ENCODE measurements at places on chromosomes 2 and 18.

GRCh38 chr2:46942143-46942526 lies 26.5 kb upstream of the MCFD2 start:
- DNase-seq = peak; percentile 42

DNA sequence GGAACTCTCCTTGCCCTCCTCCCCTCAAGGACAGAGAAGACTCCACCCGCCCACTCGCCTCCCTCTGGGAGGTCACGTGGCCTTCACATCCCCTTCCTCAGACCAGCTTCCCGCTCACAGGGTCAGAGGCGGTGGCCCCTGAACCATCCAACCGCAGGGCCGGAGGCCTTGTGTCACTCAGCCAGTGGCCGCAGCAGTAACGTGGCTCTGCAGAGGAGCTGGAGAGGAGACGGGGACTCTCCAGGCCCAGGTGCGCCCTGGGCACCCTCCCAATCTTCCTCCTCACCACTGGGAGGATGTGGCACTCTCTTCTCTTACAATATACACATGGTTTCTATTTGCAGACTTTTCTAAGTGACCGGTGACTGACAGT lies 161.7 kb downstream of the TWIST2 start:
- DNase-seq = no peak

DNA sequence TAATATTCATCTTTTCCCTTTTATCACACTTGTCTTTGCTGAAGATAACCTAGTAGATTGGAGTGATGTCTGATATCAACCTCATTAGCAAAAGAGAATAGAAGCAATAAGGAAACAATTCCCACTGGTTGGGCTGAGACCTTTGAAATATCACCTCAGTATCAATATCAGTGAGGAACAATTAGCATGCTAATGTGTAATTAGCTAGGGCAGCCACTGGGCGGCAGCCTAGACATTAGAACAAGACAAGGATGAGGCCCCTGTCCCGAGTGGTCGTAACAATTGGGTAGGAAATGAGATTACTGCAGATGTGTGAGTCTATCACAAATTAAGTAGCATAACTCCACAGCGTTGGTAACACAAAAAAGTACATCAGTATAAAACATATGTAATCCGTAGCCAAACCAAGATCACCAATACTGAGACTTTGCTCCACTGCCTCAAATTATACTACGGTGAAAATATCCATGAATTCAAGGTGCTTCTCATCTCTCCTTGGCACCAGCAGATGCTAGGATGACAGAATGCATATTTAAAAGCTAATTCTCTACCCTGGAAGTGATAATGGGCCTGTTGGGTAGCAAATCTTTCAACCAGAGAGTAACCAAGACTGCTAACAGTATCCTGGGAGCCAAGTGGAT lies 99.1 kb downstream of the ALPK2 start:
- no peak for DNase-seq

DNA sequence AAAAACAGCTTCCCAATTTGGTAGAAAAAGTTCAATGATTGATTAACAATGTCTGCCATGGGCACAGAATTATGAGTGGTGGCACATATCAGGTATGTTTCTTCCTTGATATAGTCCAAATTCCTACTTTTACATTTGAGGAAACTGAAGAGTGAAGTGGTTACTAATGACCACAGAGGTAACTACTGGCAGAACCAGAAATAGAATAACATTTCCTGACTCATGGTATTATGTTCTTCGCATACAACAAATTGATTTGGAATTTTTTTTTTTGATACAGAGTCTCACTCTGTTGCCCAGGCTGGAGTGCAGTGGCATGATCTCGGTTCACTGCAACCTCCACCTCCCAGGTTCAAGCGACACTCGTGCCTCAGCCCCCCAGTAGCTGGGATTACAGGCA lies 6.0 kb upstream of the NFE2L2 start:
- DNase-seq = no peak

DNA sequence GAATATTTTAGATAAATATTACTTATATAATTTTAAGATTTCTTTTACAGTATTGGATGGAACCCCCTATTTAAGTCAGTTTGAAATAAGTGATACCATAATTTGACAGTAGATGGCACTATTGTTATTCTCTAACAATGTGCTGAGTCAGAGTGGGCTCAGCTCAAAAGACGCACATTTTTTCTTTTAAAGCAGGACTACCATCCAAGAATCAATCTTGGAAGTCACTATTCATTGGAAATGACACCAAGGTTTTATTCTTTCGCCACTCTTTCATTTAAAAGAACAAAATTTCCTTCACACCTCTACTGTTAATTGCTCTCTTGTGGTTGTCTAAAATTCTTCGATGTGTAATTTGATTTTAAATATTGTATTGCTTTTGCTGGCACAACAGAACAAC lies 32.6 kb upstream of the SPAG16 start:
- peak; percentile 10 for DNase-seq

DNA sequence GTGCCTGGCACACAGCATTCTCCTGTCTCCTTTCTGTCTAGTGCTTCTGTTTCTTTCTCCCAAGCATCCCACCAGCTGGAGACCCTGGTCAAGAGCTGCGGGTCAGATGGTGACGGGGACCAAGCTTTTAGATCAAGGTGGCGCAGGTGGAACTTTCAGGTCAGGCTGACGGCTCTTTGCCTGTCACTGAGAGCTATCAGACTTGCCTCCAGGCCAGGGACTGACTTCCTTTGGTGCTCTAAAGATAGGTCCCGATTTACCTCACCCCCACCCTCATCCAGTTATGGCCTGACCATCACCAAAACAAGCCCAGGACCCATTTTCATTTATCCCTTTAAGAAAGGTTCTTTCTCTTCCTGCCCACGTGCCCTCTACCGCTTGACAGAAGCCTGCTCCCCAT lies 1.2 kb upstream of the EMILIN1 start:
- DNase-seq = no peak

GRCh38 chr2:96163768-96164429 lies 18.7 kb upstream of the DUSP2 start:
- DNase-seq = no peak

DNA sequence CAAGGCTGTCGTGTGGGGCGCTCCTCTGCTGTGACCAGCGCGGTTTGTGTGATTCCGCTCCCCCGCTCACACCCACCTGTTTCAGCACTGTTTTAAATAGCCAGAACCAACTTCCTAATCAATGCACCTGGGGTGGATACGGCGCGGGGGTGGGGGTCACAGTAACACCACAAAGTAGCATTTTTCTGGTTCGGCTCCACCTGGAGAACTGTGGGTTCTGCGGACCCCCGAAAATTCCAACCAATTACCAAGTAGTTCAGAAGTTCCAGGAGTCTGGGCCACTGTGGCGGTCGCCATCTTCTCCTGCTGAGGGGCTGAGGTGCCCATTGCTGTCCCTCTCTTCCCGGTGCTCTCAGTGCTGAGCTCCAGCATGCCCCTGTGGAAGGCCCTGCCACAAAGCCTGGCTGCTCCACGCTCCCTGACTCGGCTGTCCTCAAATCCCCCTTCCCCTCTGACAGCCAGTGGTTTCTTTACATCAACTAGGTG lies 79.4 kb downstream of the GFPT1 start:
- no peak for DNase-seq

- DNase-seq = no peak
Measured at GRCh38 chr18:55900380-55900779, 312.4 kb upstream of the TCF4 start.

DNA sequence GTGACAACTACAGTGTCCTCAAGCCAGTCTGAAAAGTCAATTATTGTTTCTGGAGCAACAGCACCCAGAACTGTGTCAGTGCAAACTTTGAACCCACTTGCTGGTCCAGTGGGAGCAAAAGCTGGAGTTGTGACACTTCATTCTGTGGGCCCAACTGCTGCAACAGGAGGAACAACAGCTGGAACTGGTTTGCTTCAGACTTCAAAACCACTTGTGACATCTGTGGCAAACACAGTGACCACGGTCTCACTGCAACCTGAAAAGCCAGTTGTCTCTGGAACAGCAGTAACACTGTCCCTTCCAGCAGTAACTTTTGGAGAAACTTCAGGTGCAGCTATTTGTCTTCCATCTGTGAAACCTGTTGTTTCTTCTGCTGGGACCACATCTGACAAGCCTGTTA lies 59.8 kb downstream of the TAF4B start:
- no peak for DNase-seq

GRCh38 chr2:69306393-69306821 lies 80.6 kb downstream of the GFPT1 start:
- peak; percentile 25 for DNase-seq

GRCh38 chr2:191957996-191958860 lies 111.3 kb upstream of the CAVIN2 start:
- DNase-seq = no peak

DNA sequence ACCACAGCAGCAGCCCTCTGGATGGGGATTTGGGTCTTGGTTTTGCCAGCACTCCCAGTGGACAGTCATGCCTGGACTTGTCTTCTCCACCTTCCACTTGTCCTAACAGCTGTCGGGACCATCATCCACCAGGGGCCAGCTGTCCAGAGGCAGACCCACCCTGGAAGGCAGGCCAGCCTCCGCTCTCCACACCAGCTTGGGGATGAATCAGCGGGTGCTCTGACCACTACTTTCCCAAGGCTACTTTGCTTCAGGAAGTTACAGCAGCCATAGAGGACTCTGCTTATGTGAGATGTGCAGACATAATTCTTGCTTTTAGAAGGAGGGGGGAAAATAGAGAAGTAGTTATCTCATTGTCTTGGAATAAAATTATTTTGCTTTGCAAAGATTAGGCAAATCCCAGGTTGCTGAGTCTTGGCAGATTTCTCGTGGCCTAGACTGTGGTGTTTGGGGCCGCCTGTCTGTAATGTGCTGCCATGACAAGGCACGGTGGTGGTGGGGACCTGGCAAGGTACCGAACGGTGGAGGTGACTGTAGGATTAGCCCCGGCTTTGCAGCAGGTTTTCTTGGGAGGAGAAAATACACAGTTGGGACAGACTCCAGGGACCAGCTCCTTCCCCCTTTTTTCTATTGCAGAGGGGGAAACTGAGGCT lies 148.7 kb downstream of the AGAP1 start:
- no peak for DNase-seq

DNA sequence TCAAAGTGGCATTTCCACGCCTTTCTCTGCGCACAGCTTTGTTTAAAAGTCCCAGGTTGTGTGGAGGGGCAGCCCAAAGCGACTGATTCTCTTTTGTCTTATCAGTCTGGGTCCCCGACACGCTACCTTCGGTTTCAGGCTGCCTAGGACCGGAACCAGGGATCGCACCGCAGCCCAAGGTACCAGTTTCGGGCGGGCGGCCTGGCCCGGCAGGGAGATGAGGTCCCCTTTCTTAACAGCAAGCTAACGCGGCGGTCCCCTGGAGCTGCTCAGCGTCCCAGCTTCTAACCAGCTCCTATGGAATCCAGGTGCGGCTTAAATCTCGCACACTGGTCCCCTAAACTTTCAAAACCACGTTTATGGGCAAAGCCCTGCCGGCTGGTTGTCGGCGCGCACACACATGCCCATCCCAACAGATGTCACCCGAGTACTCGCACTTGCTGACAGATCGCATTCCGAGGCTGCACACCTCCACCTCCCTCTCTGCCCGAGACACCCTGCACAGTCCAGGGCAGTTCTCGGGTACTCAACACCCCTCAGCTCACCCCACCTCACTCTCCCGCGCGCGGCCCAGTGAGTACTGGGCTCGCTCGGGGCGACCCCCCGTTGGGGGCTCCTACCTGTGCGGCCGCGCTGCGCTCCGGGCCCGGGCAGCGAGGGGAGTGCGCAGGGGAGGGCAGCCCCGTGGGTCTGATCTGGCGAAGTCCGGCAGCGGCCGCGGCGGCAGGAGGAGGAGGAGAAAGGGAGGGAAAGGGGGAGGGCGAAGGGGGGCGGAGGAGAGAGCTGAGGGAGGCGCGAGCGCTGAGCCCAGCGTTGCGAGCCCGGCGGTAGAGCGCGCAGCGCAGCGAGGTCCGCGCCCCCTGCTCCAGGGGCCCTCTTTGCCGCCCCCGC lies at the start of gene EFEMP1:
EFEMP1 (minus strand) TSS at position 692 of the 891 bp plus-strand sequence. CDS start 1,342 bp downstream, outside the sequence.
- peak; percentile 23 for DNase-seq

GRCh38 chr2:233209533-233210171 lies 41.8 kb upstream of the ATG16L1 start:
- DNase-seq = no peak

GRCh38 chr18:39062426-39062825 lies 1496.8 kb upstream of the CELF4 start:
- DNase-seq = no peak

DNA sequence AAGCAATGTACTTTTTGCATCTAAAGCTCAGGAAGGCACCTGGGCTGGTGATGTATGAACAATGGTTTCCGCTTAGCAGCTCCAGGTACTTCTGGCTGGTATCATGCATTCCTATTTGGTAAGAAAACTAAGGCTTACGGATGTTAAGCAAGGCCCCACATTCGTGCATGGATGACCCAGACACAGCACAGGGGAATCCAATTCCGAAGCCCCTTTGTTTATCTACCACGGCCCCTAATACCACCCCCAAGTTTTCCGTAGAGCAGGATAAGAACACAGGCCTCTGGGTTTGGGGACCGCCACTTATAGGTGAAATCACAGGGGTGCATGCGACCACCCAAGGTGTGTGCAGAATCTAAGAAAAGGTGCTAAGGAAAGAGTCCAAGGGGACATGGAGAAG lies 192.1 kb upstream of the ID2 start:
- DNase-seq = no peak

DNA sequence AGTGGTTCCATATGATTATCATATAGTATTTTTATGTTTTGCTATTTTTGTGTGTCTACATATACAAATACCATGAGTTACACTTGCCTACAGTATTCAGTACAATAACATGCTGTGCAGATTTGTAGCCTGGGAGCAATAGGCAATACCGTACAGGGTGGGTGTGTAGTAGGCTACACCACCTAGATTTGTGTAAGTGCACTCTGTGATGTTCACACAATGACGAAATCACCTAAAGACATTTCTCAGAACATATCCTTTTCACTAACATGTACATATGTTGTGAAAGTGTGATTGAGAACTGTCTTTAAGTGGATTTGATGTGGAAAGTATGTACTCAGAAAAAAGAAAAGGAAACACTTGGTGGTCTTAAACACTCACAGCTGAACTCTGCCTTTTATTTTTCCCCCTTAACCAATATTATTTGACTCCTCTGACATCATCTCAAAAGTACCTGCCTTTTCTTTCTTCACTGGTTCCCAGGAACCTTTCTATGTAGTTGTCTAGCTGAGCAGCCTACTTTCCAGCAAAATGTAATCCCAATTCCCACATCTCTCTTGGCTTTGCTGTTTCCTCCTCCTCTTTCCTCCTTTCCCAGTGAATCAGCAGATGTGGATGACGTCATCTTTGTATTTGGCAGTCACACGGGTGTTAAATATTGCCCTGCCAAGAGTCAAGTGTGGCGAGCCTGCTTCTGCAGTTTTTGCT lies 47.7 kb downstream of the OSBPL6 start:
- no peak for DNase-seq

DNA sequence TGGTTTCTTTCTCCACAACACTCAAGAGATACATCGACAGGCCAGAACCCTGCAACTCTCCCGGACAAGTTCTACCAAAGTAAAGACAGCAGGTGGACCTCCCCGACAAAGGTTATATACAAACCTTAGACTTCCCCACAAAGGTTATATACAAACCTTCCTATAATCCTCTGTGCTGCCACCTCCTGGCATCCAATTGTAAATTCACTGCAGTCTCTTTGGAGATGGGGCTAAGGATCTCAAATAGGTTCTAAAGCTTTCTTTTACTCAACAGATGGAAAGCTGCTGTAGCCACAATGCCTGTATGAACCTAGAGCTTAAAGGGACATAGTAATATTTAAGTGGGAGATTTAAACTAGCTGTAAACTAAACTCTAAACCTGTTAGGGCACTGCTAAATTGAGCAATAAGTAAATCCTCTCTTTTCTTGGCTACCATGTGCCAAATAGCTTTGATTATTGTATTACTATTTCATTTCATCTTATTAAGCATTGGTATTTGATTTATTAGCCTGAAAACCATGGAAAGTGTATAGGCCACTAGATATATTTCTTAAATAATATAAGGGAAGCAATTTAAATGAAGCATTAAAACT lies 9.8 kb upstream of the MREG start:
- no peak for DNase-seq

All from GM12891 (cell line).